ENCODE measurements at places on chromosomes 5 and 9.

GRCh38 chr9:87667164-87667738, 58.7 kb upstream of the CTSL start:
- peak; percentile 66 for DNase-seq

GRCh38 chr5:176616511-176616910, 6.6 kb upstream of the GPRIN1 start:
- DNase-seq: no peak

GRCh38 chr9:134328841-134329575, 2.8 kb downstream of the RXRA start:
- DNase-seq: peak; percentile 97

DNA sequence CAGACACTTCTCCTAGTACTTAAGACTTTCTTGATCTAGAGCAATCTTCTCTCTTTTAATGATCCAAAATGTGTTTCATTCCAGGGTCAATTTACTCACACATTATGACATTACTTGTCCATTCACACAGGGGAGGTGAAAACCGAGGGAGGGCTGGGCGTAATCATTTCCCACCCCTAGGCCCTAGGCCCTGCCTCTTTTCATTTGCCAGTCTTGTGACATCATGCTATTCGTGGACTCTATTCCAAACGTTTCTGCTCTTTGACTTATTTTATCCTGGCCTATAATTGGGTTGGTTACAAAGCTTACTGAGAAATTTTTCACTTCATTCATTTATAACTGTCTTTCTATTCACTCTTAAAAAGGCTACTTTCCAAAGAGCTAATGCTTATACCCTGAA, 2.4 kb downstream of the DCAF12 start:
- DNase-seq: peak; percentile 58

DNA sequence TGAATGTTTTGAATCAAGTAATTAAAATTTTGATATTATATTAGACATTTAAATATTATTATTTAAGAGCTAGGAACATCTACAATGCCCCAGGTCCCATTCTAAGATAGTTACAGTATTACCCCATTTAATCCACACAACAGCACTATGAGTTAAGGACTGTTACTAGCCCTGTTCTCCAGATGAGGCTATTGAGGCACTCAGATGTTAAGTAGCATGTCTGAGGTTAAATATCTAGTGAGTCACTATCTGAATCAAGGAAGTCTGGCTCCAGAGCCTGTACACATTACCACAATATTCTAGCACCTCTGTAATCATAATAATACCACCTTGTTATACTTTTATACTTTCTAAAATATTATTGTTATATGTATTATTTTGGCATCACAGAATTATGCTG, 304.6 kb downstream of the PDE4D start:
- DNase-seq: peak; percentile 31

- DNase-seq: no peak
Measured at GRCh38 chr9:33880211-33881089, 63.5 kb downstream of the UBE2R2 start.

DNA sequence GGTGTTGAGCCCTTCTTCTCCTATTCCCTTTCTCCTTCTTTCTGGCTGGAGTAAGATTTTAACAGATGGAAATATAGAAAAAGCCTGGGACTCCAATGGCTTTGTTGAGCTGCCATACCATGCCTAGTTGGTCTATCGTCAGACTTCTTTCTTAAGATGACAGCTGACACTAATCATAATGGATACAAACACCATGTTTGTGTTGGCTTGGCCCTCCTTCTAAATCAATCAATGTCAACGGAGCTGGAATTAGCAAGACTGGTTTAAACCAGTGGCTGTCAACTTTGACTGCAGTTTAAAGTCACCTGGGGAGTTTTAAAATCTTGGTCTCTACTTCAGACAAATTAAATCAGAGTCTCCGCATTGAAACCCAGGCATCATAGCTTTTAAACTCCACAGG, 264.5 kb upstream of the PRR16 start:
- no peak for DNase-seq

DNA sequence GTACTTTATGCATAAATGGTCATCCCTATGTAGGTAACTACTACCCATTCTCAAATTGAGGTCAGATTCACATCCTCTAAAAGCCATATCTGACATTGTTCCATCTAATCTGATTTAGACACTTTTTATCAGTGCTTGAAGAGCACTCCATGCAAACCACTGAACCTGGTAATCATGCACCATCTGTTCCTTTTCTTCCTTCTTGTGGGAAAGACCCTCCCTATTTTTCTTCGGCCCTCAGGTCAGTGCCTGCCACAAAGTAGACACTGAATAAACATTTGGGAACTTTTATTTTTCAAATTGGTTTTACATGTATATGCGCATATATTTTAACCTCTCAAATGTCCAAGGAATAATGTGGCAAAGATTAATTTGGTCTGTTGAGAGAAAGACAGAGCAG, 26.0 kb upstream of the PDE4D start:
- DNase-seq: no peak

DNA sequence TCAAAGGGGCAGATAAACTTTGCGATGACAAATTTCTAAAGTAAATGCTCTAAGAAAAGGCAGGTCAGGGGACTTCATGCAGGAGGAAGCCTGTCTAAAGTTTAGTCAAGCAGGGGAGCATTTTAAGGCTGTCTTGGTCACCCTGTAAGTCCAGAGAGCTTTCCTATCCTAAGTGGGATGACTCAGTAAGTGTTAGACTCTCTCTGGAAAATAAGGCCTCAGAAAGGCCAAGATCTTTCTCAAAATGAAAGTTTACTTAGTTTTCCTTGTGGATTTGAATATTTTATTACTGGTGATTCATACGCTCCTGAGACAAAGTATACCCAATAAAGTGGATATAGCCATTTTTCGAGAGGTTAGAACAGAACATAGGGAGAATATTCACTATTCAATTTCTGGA, 806.9 kb upstream of the CDH9 start:
- peak; percentile 43 for DNase-seq

DNA sequence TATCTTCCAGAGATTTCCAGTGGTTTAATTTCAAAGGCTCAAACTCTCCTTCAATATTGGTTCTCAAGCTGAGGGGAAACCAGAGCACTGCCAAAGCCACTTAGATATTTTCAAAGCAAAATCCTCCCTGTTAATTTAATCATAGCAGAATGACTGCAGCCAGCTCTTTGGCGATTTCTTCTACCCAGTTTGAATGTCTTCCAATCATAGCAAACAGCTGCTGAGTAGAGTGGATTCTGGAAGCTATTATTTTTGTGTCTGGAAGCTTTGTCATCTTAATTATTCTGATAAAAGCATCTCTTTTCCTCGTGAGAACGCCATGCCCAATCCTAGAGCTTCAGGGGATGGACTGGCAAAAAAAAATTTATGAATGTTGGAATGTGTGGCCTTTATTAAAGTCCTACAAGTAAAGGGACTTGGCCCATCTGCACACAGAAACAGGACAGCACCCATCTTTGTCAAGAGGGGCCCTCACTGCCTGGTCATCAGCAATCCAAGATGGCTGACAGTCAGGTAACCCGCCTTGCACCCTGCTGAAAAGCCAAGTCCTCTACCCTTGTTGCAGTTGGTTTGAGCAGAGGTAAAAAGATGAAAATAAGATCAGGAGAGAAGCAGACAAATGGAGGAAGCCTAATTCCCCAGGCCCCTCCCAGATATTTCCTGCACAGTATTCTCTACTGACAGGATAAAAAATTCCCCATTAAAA, 125.1 kb downstream of the SUSD1 start:
- DNase-seq: peak; percentile 73

GRCh38 chr5:177325868-177326381, 14.2 kb upstream of the MXD3 start:
- DNase-seq: peak; percentile 61

GRCh38 chr9:37198039-37198729, 77.8 kb downstream of the ZCCHC7 start:
- no peak for DNase-seq

GRCh38 chr5:118185018-118185417, 803.3 kb downstream of the DTWD2 start:
- DNase-seq: no peak

DNA sequence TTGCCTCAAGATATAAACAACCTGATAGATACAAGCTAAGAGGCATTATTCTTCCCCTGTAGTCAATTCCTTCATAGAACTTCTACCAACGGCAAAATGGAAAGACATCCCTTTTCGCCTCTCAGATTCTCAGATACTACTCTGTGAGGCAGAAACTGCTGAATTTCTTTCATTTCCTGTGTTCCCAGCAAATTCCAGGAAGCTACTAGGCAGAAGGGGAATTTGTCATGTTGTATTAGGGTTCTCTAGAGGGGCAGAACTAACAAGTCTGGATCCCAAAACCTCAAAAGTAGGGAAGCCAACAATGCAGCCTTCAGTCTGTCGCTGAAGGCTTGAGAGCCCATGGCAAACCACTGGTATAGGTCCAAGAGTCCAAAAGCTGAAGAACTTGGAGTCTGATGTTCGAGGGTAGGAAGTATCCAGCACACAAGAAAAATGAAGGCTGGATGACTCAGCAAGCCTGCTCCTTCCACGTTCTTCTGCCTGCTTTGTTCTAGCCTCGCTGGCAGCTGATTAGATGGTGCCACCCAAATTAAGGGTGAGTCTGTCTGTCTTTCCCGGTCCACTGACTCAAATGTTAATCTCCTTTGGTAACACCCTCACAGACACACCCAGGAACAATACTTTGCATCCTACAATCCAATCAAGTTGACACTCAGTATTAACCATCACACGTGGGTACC, 15.2 kb downstream of the RNF180 start:
- no peak for DNase-seq

DNA sequence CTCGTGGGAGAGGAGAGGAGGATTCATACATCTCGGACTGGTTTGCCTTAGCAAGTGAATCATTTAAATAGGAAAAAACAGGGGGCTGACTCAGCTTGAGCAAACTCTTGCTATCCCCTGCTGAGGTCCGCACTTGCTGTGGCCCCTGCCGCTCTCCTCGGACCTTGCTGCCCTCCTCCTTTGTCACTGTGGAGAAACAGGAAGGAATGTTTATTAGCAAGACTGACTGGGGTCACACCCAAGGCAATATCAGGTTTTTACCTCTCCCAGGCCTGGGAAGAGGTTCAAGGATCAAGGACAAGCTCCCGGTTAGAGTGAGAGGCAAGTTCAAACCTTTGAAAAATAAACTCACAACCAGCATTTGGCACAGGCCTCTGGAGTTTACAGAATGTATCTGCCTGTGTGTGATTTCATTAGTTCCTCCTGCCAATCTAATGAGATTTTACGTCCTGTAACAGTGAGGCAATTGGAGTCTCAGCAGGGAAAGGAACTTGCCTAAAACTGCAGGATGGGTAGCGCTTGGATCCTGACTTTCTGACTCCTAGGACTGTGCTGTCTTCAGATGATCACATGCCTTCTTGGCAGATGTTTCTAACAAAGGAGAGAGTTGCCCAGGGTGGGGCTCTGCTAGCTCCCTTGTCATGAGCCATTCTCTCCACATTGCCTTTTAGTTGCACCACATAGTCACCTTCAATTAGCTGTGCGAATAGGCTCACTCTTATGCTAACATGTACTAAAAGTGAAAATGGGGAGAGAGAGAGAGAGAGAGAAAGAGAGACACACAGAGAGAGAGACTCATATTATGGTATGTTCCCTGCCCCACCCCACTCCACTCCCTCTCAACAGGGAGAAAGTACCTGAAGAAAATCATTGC, 108.6 kb upstream of the CDKN2B start:
- peak; percentile 13 for DNase-seq

- no peak for DNase-seq
Measured at GRCh38 chr9:77851882-77852595, 179.6 kb downstream of the GNAQ start.

GRCh38 chr5:136006761-136007251, 22.0 kb upstream of the TGFBI start:
- DNase-seq: peak; percentile 88

- DNase-seq: no peak
Measured at GRCh38 chr5:17241635-17242034, 24.2 kb downstream of the BASP1 start.

DNA sequence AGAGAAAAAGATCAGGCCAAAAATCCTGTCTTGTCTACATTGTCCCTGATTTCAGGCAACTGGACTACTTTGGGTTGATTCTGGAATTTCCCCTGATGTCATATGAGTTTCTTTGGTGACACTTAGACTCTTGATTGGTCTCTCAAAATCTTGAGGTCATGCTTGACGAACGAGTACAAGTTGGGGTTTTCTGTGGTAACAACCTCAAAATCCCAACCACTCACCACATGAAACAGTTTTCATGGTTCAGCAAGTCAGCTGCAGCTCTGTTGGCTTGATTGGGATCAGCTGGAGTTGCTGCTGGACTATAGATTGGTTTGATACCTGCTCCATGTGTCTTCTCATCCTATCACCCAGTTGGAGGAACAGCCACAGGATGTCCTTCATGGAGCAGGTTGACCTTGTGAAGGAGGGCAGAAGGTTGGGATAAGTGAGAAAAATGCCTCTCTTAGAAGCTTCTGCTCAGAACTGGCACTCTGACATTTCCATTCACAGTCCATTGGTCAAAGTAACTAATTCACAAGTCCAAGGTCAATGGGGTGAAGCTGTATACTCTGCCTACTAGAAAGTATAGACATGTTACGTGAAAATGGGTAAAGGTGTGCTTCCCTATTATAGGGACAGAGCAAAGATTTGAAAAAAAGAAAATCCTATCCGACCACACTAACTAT, 284.5 kb downstream of the SH3GL2 start:
- no peak for DNase-seq

GRCh38 chr5:167895899-167896659, 395.4 kb upstream of the WWC1 start:
- DNase-seq: no peak

GRCh38 chr9:37919246-37919955, 15.5 kb upstream of the SLC25A51 start:
- peak; percentile 45 for DNase-seq

GRCh38 chr9:110399983-110400382, 62.3 kb upstream of the TXNDC8 start:
- no peak for DNase-seq

- no peak for DNase-seq
Measured at GRCh38 chr5:95668728-95669127, 14.1 kb downstream of the SPATA9 start.

- no peak for DNase-seq
Measured at GRCh38 chr9:95644377-95644776, 127.6 kb upstream of the PTCH1 start.

DNA sequence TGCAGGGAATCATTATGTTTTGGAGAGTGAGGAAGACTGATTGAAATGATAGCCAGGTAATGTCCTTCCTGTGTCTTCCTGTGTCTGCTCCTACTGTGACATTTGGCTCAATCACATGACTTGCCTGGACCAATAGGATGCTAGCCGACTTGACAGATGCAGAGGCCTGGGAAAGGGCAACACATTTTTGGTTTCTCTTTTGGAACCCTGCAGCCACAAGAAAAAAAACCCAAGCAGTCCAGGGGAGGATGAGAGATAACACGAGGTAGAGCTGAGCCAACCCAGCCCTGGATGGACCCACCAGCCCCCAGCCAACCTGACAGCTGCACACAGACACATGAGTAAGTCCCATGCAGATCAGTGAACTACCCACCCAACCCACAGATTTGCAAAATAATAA, 256.1 kb upstream of the SMARCA2 start:
- DNase-seq: no peak

GRCh38 chr9:133813749-133814585, 75.8 kb upstream of the SARDH start:
- no peak for DNase-seq
